ENCODE measurements at places on chromosomes 4 and X.

DNA sequence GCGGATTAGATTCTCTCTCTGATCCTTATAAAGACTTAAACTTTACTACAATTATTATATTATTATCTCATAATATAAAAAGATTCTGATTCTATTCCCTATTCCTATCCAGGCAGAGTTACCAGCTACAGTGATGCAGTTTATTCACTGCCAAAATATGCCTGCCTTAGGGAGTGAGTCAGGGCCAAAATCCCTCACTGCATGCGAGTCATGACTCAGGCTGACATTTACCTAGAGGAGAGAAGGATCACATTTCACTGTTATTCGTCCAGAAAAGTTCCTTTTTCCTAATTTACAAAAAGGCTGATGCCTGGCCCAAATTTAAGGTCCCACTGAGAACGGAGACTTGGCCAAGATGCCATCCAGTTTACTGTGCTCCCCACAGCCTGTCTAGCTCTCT lies 168.5 kb upstream of the LDB2 start:
- DNase-seq, result no peak

- no peak for DNase-seq
Observed at GRCh38 chr4:153039542-153040185, 103.5 kb downstream of the FHDC1 start.

DNA sequence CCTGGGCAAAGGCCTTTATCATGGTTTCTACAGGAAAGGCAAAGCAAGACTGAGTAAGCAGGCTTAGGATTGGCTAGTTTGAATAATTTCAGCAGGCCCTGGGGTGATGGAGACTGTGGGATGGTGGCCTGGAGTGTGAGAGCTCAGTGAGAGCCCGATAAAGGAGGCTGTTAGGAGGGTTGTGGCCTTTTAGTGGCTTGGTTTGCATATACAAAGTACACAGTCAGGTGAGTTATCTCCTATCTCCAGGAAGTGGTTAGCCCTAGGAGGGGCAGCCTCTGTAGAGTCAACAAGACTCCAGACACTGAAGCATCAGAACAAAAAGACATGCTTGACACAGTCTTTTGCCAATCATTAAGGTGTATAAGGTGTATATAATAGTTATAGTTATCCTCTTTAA lies 157.2 kb downstream of the CFAP299 start:
- DNase-seq, result no peak

GRCh38 chr4:114226968-114227760 lies 247.7 kb upstream of the ARSJ start:
- no peak for DNase-seq

- no peak for DNase-seq
Observed at GRCh38 chrX:103524747-103525146, 5.5 kb upstream of the RAB40A start.

GRCh38 chr4:54099287-54099747 lies 646 bp upstream of the GSX2 start:
- DNase-seq, result no peak

- DNase-seq, result no peak
Observed at GRCh38 chrX:1244164-1245076, 24.2 kb upstream of the CSF2RA start.

DNA sequence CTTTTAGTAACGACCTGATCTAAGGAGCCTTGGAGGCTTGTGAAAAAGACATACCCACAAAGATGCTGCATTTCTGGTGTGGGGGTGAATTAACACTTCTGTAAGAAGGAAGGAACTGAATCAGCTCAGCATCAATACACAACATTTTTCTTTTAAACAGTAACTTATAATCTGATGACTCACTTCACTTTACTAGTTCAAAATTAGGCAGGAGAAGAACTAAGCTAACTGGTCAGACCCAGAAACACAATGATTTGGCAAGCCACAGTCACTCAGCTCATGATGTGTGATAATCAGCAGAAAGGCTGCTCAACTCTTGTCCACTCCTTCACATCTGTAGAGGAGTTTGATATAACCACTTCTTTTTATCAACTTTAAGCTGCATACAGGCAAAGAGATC lies 4.6 kb downstream of the MMAA start:
- no peak for DNase-seq

DNA sequence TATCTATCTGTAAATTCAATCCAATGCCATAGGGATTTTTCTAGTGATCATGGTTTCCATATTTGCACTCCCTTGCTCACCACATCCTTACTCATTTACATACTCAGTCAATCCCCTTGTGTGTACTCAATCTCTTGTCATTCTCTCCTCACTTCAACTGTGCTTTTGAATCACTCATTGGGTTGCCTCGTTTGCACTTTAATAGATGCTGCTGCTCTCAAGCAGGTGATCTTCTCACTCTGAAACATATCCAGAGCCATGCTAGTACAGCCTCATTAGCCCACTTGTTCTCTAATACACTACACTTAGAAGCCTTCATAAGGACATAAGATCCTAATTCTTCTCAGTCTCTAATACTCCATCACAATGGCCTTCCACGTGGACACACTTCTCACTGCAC lies 507.9 kb downstream of the TECRL start:
- no peak for DNase-seq

GRCh38 chrX:32894679-32895078 lies 316.7 kb downstream of the DMD start:
- DNase-seq, result no peak

Data from posterior cingulate gyrus (tissue), 11 donors.